HT1080 (cell line): ENCODE measurements at places on chromosomes 11 and 22. TPM values are rescaled to one million over a fixed set of nuclear protein-coding genes. Genes with fewer than 3 reads are reported as not detected.

- no peak for DNase-seq
Measured at GRCh38 chr11:96986516-96986915, 596.7 kb downstream of the JRKL start.

- DNase-seq = peak; percentile 19
Measured at GRCh38 chr11:114819028-114819427, 140.7 kb downstream of the NXPE2 start.

DNA sequence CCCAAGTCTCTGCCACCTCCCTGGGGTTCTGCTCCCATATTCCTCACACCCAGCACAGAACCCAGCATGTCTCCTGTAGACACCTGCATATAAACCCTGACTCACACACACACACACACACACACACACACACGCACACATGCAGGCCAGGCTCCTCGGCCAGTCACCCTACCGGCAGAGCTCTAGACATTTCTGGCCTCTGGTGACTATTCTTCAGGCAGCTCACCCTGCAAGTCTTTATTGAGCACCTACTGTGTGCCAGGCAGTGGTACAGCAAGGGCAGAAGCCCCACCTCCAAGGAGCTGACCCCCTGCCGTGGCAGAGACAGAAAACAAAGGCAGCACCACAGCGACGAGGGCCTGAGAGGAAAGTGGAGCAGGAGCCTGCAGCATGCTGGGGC lies 50.3 kb downstream of the CDKN1C start:
- peak; percentile 61 for DNase-seq

GRCh38 chr11:121722431-121723245 lies 269.9 kb upstream of the SORL1-AS1 start:
- no peak for DNase-seq

GRCh38 chr11:99069856-99070444 lies 49.2 kb downstream of the CNTN5 start:
- DNase-seq = peak; percentile 67

DNA sequence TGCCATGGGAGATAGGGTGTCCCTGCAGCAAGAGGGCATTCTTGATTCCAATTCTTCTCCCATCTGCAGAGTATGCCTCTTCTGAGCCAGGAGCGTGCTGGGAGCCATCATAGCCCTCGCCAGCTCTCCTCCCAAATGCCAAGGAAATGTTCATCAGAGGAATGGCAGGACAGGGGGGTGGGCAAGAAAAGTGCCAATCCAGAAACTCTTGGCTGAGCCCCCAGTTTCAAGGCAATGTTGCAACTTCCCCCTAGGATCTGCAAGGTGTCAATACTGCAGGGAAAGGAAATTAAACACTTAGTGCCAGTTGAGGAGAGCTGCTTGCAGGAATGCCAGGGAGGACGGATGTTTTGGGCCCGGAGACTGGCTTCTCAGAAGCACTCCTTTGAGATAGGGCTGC lies 94.8 kb upstream of the PRDM11 start:
- no peak for DNase-seq

- DNase-seq = no peak
Measured at GRCh38 chr11:111733611-111734088, 32.5 kb downstream of the PPP2R1B start.

- peak; percentile 9 for DNase-seq
Measured at GRCh38 chr11:16194566-16194965, 161.8 kb downstream of the SOX6 start.

- no peak for DNase-seq
Measured at GRCh38 chr11:66686100-66686785, 8.6 kb upstream of the RBM4B start.

- peak; percentile 61 for DNase-seq
Measured at GRCh38 chr11:3627291-3627690, 14.5 kb downstream of the ART5 start.

- DNase-seq = no peak
Measured at GRCh38 chr22:36016684-36017083, 11.9 kb downstream of the RBFOX2 start.

- no peak for DNase-seq
Measured at GRCh38 chr11:115067900-115068530, 389.7 kb downstream of the NXPE2 start.

DNA sequence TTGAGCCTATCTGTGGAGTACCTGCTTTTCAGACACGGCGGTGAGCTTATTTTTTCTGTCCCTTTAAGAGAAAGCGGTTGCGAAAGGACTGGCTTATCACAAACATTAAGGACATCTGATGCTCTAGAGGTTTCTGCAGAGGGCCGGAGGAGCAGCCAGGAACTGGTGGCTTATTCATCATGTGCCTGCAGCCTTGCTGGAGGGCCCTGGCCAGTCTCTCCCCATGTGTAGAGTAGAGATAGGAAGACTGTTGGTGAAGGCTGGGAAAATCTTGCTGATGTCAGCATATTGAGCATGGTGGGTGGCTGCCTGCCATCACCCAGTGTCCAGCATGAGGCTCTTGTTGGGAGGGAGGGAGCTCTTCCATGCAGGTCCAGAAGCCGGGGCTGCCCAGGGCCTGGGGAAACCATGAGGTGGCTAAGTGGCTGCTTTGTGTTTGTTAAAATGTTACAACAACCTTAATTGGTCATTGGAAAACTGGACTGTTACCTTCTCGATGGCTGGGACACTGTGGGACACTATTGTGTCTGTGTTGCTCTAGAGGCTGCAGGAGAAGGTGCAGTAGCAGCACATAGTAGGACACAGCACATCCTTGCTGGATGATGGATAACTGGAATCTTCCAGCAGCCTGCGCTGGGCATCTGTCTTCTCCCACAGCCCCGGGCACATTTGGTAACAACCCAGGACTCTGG lies 54.3 kb downstream of the TSPAN18 start:
- no peak for DNase-seq

- no peak for DNase-seq
Measured at GRCh38 chr11:114308689-114309089, 12.5 kb downstream of the NNMT start.

- DNase-seq = no peak
Measured at GRCh38 chr11:60852117-60852981, 3.4 kb downstream of the PTGDR2 start.

- peak; percentile 81 for DNase-seq
Measured at GRCh38 chr11:13462311-13462900, 616 bp downstream of the BTBD10 start.

DNA sequence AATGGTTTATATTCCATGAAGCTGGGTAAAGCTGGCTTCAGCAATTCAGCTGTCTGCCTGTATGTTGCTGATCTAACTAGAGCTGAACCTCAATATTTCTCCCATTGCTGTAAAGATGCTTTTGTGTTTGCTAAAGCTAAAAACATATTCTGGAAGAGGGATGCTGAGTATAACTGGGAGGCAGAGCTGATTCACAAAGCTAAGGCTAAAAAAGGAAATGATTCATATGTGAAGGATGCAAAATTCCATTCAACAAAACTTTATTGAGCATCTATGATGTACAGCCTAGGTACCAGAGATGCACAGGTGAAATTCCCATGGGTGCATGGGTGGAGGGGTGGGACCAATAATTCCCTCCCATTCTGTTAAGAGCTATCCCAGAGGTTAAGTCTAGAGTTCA lies 193.9 kb downstream of the KIF18A start:
- DNase-seq = peak; percentile 76

DNA sequence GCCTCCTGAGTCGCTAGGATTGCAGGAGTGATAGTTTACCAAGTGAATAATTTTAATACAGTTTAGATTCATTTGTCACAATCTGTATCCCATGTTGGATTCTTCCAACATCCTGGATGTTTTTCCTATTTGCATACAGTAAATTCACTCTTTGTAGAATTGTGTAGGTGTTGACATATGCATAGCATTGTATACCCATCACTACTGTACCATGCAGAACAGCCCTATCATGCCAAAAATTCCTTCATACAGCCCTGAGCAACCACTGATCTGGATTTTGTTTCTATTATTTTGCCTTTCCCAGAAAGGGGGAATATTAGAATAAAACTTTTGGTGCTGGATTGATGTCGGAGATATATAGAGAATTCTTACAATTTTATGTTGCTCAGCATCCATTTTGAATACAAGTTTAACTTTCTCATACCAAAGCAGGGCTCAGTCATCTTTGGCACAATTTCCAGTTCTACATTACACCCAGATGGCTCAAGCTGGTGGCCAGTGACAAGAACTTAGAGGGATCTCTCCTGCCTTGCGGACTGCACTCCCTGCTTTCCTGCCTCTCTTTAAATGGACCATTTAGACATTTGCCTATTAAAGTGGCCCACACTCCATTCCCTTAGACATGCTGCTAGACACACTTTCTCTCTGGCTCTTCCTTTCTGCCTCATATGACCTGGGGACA lies 45.4 kb upstream of the CFAP300 start:
- DNase-seq = no peak

- DNase-seq = no peak
Measured at GRCh38 chr22:32692371-32692770, 109.1 kb upstream of the TIMP3 start.

DNA sequence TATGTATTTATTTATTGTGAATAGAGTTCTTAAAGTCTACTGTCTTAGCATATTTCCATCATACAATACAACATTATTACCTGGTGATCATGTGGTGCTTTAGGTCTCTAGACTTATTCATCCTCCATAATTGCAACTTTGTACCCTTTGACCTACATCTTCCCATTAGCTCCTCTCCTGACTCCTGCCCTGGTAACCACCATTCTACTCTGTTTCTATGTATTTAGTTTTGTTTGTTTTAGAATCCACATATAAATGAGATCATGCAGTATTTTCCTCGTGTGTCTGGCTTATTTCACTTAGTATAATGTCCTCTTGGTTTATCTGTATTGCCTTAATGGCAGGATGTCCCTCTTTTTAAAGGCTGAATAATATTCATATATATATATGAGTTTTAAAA lies 22.7 kb downstream of the NCAM1 start:
- DNase-seq = no peak

- DNase-seq = no peak
Measured at GRCh38 chr22:27407369-27407985, 394.1 kb downstream of the MN1 start.

- DNase-seq = peak; percentile 60
Measured at GRCh38 chr11:47373876-47374719, 4.2 kb downstream of the SPI1 start.

DNA sequence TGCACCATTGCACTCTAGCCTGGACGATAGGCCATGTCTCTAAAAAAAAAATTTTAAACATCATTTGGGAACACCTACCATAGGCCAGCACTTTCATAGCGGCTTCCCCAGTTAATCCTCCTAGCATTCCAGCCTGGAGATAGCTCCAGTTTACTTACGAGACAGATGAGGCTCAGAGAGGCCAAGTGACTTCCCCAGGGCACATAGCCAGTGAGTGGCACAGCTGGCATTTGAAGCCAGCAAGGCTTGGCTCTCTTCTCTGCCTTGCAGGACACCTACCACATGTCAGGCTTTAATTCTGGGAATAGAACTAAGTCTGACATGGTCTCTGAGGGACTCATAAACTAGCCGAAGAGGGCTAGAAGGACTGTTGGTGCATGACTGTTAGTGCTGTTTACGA lies 4.9 kb upstream of the TAGLN start:
- DNase-seq = no peak

DNA sequence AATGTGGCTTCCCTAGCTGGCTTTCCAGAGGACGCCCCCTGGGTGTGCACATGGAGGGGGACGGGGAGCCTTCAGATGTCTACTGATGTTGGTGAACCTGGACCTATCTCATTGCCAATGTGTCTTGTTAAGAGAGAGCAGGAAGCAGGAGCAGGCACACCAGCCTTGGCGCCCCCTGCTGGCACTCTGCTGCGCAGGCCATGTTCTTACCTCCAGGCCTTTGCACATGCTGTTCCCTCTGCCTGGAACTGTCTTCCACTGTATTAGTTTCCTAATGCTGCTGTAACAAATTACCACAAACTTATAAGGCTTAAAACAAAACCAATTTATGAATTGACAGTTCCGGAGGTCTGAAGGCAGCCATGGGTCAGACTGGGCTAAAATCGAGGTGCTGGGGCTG lies 23.6 kb upstream of the MN1 start:
- peak; percentile 36 for DNase-seq

GRCh38 chr22:27299181-27300085 lies 502.1 kb downstream of the MN1 start:
- no peak for DNase-seq

GRCh38 chr11:13440100-13440855 lies 22.7 kb downstream of the BTBD10 start:
- peak; percentile 72 for DNase-seq

DNA sequence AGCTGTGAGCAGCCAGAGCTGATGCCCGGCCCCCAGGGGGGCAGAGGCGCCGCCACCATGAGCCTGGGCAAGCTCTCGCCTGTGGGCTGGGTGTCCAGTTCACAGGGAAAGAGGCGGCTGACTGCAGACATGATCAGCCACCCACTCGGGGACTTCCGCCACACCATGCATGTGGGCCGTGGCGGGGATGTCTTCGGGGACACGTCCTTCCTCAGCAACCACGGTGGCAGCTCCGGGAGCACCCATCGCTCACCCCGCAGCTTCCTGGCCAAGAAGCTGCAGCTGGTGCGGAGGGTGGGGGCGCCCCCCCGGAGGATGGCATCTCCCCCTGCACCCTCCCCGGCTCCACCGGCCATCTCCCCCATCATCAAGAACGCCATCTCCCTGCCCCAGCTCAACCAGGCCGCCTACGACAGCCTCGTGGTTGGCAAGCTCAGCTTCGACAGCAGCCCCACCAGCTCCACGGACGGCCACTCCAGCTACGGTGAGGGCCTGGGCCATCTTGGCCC lies 6.1 kb downstream of the CDC42EP1 start:
- no peak for DNase-seq

DNA sequence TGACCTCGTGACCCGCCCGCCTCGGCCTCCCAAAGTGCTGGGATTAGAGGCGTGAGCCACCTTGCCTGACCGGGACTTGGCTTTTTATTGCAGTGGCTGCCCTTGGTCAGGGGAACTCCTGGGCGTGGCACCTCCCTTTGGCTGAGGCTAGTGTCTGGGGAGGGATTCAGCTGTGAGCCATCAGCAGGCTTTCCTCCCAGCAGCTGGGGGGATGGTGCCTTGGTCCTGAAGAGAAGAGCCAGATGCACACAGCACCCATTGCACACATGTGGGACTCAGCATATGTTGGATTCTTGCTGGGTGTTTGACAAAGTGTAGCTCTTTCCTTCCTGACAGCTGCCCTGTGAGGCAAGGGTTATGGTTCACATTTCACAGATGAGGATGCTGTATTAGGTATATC lies 8.4 kb downstream of the CYTH4 start:
- peak; percentile 17 for DNase-seq

DNA sequence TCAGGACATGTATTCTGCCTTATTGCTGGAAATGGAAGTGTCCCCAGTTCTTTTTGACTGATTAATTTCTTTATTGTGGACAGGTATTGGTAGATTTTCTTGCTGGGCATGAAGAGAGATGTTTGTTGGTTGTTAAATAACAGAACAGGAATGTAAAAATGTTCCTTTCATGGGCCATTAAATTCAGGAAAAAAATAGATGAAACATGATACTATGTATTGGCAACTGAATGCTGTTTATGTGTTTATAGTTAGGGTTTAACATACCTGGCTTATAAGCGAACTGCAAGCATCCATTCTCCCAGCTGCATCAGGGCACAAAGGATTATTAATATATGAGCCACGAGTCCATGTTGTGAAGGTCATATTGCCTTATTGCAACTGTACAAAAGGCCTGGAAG lies 368.5 kb downstream of the NELL1 start:
- no peak for DNase-seq

- DNase-seq = no peak
Measured at GRCh38 chr11:290621-291231, 1.8 kb downstream of the PGGHG start.

GAL gene
- not detected in 2 replicates for total RNA-seq

APOL4 gene
- not detected in 2 replicates for total RNA-seq

TSGA10IP gene
- 0.05 TPM in 1 of 2 replicates, not detected in the other for total RNA-seq

ASCL2 gene
- total RNA-seq = not detected in 2 replicates

AMPD3 gene
- 4.5 and 6.8 TPM in 2 replicates for total RNA-seq

PANX2 gene
- total RNA-seq = 1.4 and 1.6 TPM in 2 replicates

DEFB131B gene
- total RNA-seq = not detected in 2 replicates

ATM gene
- 28.3 and 35.9 TPM in 2 replicates for total RNA-seq

BCL2L13 gene
- total RNA-seq = 41.4 and 43.8 TPM in 2 replicates

OR5A1 gene
- total RNA-seq = not detected in 2 replicates

GLYAT gene
- not detected in 2 replicates for total RNA-seq
